ENCODE measurements at places on chromosomes 1 and 21.

DNA sequence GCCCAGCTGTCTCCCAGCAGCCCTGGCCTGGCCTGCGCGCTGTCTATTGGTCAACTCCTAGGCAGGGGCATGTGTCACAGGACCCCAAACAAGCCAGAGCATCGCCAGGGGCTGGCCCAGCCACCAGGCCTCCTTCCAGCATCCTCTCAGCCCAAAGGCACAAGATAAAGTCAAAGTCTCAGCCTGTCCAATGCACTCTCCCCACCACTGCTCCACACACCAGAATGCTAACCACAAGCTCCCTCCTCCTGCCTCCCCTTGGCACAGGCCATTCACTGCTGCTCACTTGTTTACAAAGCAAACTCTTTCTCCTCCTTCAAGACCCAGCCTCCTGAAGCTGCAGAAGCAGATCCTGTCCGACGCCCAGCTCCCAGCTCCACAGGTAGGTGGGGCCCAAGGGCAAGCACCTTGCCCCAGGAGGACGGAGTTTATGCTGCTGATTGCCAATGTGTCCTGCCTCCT lies 133.4 kb downstream of the DMRTB1 start:
- no peak for DNase-seq

DNA sequence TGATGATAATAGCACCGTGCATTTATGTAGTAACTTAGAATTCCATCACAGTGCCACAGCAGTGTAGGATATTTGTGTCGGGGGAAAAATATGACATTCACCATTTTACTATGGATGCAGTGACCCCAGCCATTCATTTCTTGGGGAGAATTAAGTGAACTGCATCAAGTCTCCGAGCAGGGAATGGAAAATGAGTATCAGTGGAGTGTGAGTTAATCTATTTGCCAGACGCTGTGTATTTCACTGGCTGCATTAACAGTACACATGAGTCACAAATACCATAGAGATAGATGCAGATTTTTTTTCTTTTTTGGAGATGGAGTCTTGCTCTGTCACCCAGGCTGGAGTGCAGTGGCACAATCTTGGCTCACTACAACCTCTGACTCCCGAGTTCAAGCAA lies 33.8 kb upstream of the SLC45A1 start:
- DNase-seq: no peak

DNA sequence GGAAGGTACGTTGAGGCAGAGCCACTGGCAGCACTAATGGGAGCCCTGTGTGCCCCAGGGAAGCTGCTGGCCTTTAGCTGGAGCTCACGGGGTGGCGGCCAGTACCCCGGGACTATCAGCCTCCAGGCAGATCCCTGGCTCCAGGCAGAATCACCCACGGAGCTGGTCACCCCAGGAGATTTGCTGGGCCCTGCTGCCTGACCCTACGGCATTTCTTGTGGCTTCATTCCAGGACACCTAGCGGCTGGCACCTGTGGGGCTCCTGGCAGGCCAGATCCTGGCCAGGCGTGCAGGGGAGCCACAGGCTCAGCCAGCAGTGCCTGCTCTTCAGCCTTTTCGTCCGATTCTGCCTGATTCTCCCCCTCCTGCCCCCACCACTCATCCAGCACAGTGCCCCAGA lies 7.1 kb downstream of the PADI1 start:
- no peak for DNase-seq

GRCh38 chr21:44886113-44887075 lies 12.9 kb upstream of the PTTG1IP start:
- no peak for DNase-seq

- no peak for DNase-seq
These were observed 201.3 kb downstream of the ASTN1 start for GRCh38 chr1:176963181-176963580.

GRCh38 chr1:80896781-80897356 lies 903.9 kb upstream of the ADGRL2 start:
- no peak for DNase-seq

- no peak for DNase-seq
These were observed 29.1 kb downstream of the STPG1 start for GRCh38 chr1:24384251-24385090.

Data from cerebellar nuclear complex (tissue), 1 donor.